Fibroblast of skin of right quadriceps (primary cell): ENCODE measurements at places on chromosomes 3 and 15.
A peak's percentile ranks its signal among the peaks of the same experiment; 100 is the strongest.

DNA sequence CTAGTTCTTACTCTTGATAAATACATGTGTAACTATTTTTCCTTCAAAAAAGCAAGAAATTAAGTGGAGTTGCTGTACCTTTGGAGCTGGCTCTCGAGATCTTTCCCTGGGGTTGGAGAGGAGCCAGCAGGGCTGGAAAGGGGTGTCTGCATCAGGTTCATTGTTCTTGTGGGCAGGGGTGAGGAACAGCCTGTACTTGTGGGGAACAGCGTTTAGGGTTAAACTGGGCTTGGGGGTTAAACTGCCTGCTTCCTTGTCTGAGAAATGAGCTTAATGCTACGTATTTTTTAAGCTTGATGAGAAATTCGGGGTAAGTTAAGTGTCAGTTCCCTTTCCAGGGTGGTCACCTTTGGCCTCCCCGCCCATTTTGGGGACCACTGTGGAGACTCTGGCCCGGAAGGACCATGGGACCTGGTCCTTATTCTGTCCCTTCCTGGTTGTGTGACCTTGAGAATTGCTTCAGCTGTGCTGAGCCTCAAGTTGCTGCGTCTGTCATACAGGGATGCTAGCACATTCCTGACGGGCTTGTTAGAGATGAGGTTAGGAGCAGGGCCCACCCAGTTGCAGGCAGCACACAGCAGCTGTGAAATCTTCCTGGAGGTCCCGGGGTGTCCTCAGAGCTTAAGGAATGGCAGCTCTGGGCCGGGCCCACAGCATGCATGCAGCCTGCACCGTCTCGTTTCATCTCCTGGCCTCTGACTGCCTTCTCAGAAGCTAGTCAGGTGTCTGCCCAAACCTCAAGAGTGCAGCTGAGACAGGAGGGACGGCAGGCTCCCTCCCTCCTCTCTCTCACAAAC is 11.6 kb downstream of the H1-8 start:
- peak; percentile 40 for DNase-seq

- no peak for DNase-seq
These were observed 85.5 kb downstream of the LIPC start for GRCh38 chr15:58517252-58517681.

DNA sequence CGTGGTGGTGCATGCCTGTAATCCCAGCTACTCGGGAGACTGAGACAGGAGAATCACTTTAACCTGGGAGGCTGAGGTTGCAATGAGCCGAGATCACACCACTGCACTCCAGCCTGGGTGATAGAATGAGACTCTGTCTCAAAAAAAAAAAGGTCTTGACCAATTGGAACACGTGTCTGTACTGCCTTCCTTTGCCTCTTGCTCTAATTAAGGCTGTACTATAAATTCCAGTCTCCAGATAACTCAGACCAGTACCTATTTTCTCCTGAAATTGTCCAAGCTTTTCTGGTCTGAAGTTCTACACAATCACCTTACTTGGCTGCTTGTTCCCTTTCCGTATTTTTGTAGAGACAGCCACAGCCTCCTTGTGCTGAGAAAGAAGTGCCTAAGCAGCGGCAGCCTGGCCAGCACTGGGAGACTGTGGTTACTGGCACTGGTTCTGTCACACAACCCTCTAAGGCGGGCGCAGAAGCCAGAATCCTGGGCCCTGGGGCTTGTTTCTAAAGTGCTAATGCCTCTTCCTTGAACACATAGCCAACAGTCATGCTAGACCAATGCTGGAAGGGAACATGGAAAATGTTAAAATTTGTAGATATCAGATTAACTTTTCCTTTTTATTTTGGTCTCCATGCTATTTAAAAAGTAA is 6.2 kb upstream of the CEP70 start:
- no peak for DNase-seq

DNA sequence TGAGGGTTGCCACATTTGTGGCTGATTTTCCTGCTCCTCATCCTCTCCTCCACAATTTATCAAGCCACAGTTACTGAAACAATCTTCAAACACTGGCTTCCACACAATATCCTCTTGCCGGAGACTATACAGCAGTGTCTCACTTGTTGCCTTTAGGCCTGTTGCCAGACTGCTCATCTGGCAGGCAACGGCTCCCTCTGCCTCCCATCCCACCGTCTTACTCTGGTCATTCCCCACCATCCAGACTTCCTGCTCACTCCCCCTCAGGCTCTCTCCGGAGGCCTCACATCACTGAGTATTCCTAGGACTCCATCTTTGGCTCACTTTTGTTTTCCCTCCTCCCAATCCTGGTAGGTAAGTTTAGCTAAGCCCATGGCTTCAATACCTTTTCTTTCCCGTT is 301.9 kb downstream of the IL20RB start:
- no peak for DNase-seq

DNA sequence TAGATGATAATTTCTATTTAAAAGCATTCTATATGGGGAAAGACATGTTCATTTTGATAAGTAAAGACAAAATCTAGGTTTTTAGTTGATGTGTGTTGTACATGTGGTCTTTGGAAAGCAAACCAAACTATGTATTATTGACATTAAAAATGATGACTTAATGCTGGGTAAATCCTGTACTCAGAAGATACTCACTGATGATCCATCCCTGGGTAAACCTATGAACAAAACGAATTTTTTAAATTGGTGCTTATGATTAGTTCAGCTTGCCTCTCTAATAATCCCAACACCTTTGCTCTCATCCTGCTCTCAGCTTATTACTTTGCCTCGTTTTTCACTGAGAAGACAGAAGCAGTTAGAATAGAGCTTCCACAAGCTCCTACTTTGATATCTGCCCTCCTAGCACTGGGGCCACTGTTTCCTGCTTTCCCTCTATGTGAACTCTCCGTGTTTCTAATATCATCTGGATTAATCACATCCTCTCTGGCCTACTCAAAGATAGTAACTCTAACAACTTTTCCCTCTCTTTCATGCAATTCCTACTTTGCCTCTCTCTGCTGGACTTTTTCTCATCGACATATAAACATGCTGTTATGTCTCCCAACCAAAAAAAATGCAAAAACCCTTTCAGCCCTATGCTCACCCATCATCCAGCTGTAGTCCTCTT is 29.3 kb downstream of the RARRES1 start:
- peak; percentile 82 for DNase-seq

- no peak for DNase-seq
These were observed 3.4 kb downstream of the FYCO1 start for GRCh38 chr3:45992133-45992729.

GRCh38 chr3:21256932-21257331 is 494.1 kb downstream of the ZNF385D start:
- DNase-seq: no peak

- DNase-seq: peak; percentile 6
These were observed 62.8 kb upstream of the ADCY5 start for GRCh38 chr3:123511726-123512125.

DNA sequence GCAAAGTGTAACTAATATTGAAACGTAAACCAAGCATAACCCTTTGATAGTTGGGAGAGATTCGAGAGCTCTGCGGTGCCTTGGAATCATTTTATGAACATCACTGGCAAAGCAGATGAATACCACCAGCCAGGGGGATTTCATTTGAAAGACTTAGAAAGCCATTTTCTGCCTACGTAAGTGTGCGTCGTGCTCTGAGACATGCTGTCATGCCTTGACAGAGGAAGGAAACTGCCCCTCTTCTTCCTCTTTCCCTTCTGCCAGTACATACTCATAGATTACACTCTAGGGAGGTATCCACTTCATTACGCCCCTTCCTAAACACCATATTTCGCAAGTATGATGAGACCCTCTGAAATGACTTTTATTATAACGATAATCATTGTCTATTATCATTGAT is 3.3 kb upstream of the MTHFS start:
- no peak for DNase-seq

DNA sequence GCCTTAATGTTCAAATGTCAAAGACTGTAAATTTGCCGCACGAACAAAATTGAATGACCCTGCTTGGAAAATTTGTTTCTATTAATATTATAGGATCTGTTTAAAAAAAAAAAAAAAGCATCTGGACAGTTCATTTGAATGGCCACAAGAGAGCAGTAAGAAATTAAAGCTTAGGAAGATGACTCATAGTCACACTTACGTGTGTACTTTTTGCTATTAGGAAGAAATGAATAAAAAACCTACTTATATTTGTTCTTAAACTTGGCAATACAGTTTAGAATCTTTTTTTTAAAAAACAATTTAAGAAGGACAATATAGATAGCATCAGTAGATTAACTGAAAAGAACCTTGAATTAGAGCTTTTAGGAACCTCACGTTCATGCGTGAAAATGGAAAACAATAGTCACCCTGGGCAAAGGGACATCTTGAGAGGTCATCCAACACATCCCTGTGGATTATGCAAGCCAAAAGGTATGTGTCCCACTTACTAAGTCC is 621.8 kb downstream of the MECOM start:
- peak; percentile 60 for DNase-seq

GRCh38 chr3:122677216-122677615 is 3.4 kb upstream of the PARP14 start:
- DNase-seq: no peak

- no peak for DNase-seq
These were observed 71.0 kb downstream of the TRIM42 start for GRCh38 chr3:140748903-140749302.

DNA sequence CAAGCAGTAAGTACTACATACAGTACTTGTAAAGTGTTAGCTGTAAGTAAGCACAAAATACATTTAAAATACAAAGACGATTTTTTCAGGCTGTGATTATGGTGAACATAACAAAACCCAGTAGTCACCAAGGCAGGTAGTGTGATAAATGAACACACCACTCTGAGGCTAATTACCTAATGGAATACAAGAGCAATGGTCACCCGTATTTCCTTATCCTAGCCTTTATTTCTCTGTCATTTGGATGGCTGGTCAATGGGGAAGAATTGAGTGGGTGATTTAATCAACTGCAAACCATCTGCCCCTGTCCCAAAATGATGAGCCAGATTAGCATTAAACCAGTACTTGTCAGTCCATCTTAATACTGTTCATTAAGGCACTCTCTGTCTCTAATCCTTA is 89.2 kb upstream of the CGNL1 start:
- DNase-seq: no peak

- no peak for DNase-seq
These were observed 225.2 kb downstream of the VPS13C start for GRCh38 chr15:61835029-61835428.

GRCh38 chr3:179265875-179266274 is 15.0 kb upstream of the KCNMB3 start:
- no peak for DNase-seq

DNA sequence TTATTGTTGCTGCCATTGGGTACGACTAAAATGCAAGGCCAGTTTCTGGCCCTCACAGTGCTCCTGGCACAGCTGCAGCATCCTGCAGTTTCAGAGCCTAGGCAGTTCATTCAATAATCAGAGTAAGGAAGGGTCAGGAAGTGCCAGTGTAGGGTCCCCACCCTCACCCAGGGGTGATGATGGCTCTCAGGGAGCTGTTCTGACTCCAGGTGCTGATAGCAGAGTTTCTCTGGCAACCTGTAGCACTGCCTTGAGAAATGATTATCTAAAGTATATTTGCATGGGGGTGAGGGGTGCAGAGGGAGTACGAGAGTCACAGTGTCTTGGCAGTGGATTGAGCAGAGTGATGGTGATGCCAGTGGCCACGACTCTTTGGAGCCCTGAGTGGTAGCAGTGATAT is 15.5 kb upstream of the IL16 start:
- DNase-seq: no peak

DNA sequence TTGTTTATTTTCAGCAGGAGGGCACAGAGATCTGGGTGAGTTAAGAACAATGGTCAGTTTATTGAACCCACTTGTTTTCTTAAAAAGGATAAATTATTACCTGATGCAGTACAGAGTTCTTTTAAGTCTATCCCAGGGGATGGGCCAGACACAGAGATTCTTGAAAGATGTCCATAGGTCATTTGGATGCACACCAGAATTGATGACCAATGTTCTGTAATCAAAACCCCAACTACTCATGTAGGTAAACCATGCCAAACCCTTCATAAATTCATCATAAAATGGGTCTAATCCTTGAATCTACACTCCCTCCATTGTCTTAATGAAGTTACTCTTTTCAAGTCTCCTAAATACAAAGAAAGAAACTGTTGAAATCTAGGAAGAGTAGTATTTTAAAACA is 273.0 kb upstream of the COL8A1 start:
- no peak for DNase-seq
